Right renal pelvis (tissue), 4 donors: ENCODE measurements at places on chromosomes 13 and 19. TPM values are rescaled to one million over a fixed set of nuclear protein-coding genes. Genes with fewer than 3 reads are reported as not detected.

VN1R4 gene
- polyA plus RNA-seq = not detected

DNA sequence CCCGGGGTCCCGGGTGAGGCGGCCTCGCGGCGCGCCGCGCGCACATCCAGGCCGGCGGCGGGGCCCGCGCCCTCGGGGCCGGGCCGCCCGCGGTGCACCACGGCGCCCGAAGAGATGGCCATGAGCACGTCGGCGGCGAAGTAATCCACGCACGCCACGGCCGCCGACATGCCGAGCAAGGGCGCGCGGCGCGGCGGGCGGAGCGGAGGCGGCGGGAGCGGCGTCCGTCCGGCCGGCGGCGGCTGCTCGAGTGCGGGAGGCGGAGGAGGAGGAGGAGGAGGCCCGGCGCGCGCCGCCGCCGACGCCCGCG is at the start of gene KLF16:
TSS of gene KLF16 (minus strand) at position 252 of the 310 bp plus-strand sequence. CDS start at position 170, 82 bp downstream.
- DNase-seq = no peak

DNA sequence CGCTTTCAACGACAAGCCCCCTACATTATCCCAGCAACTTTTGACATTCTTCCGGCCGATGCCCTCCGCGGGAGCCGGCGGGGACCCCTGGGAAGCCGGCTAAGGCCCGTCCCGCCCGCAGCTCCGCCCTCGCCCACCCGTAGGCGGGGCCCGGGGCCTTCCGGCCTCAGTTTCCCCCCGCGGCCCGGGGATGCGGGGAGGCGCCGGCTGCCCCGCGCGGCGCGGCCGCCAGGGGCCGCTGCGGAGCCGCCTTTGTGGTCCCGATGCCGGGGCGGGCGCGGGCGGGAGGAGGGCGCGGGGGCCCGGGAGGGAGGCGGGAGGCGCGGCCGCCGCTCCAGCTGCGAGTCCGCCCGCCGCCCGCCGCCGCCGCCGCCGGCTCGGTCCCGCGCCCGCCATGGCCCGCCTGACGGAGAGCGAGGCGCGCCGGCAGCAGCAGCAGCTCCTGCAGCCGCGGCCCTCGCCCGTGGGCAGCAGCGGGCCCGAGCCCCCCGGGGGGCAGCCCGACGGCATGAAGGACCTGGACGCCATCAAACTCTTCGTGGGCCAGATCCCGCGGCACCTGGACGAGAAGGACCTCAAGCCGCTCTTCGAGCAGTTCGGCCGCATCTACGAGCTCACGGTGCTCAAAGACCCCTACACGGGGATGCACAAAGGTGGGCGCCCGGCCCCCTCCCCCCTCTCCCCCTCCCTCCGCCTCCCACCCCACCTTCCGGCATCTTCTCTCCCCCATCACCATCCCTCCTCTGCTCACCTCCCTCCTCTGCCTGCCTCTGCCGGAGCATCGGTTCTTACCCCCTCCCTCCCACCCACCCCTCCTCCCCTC is at the start of gene CELF5:
TSS of gene CELF5 (plus strand) at position 316 of the 823 bp plus-strand sequence. CDS start at position 395, 79 bp downstream.
- peak; percentile 23 for DNase-seq

DNA sequence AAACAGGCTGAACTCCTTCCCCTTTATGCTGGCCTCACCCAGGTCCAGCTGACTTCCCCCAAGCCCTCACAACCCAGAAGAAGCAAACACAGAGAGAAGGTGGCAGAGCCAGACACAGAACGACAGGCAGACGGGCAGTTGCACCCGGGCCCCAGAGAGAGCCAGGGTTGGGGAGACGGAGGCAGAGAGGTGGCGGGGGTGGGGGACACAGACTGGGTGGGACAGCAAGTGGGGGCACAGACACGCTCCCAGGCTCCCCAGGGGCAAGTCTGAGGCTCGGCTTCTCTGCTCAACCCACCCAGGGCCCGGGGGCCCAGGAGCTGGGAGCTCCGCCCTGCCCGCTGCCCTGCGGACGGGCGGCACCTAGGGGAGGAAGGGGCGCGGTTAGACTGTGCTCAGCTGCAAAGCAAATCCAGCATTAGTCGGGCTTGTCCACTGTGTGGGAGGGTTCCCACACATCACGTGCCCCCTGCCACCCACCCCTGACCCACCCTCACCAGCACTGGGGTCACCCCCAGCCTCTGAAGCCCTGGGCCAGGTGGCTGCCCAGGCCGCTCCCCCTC is 31.3 kb upstream of the ASF1B start:
- no peak for DNase-seq

DNA sequence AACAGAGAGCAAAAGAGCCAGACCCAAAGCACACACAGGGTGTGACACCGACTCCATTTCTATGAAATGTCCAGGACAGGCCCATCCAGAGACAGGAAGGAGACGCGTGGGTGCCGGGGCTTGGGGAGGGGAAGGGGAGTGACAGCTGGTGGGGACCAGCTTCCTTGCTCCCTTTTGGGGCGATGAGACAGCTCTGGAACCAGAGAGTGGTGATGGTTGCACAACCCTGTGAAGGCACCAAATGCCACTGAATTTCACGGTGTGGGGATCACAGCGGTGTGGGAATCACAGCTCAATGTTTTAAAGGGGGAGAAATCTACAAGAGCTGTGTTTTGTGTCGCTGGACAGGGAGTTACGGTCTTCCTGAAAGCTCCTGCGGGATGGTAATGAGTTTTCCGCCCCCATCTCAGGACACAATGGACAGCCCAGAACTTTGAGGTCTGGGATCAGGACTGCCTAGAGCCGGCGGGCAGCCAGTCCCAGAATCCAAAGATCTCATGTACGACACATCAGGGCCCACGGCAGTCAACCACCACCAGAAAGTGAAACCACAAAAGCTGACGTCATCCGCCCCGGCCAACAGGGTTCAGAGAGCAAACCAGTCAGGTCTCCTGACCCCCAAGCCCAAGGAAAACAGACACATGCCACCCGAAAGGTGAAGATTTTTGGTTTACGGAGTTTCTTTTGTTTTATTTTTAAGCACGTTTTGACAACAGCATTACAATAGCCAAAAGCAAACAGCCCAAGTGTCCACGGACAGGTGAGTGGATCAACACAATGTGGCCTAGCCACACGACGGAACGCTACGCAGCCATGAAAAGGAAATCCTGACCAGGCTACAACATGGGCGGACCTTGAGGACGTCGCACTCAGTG is 7.3 kb downstream of the SGTA start:
- DNase-seq = no peak

GRCh38 chr13:91086936-91087716 is 260.4 kb upstream of the MIR17HG start:
- no peak for DNase-seq

FXYD7 gene
- 1.5 TPM for polyA plus RNA-seq

DNA sequence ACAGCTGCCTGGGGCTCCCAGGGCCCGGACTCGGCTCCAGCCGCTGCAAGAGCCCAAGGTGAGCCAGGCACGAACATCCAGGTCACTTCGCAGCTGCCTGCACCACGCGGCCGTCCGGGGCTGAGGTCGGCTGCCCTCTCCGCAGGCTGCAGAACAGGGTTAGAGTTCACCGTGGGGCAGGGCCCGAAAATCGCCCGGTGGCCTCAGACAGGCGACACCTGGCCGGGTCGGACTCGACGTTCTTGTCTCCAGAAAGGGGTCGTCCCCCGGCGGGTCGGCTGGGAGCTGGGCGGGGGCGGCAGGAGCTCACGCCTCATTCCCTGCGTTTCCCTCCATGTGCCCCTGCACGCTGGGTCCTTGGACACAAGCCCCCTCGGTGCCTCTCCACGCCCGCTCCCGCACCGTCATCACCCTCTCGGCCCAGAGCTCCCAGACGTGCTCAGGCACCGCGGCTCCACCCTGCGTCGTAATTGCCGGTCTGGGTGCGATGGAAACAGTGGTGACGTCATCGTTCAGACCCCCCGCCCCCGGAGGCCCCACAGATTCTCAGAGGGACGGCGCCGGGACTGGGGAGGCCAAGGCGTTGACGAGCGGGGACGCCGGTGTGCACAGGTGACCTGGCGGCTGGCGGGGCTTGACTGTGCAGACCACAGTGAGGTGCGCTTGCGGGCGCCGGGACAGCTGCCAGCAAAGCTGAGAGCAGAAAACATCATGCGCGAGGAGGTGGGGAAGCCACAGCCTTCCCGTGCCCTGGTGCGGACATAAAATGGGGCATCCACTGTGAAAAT is 4.0 kb upstream of the GRIN3B start:
- DNase-seq = no peak

MBD3L2 gene
- not detected for polyA plus RNA-seq

GRCh38 chr19:2906631-2907195 is 6.0 kb downstream of the ZNF57 start:
- DNase-seq = no peak

MEF2B gene
- 1.3 TPM for polyA plus RNA-seq

FBXO27 gene
- 7.3 TPM for polyA plus RNA-seq

DNA sequence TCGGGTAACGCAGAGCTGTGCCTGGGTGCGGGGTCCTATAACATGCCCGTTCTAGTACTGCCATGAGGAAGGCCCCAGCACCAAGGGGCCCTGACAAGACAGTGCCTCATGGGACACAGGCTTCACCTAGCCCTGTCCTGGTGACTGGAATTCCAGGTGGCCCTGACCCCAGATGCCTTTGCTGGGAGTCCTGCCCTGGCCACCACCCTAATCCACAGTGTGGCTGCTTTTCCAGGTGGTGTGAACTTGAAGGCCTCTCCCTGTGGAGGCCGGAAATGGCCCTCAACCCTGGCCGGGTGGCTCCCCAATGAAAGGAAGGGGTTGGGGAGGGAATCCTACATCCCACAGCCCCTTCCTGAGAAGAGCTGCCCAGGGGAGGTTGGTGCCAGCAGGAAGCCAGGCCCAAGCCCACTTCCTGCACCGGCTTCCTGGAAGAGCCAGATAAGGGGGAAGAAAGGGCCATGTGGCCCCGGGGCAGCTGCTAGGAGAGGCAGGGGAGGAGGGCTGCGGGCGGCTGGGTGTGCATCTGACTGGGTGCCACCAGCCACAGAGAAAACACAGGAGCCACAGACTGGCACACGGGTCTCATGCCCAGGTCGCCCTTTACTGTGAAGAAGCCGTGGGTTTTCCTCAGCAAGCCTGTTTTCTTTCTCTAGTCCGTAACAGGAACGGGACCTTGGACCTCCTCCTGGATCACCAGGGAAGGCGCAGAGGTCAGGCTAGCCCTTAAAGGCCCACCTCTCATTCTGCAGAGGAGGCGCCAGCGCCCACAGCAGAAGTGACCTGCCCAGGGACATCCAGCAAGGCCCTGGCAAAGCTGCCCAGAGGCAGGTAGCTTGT is 4.7 kb downstream of the LSM4 start:
- no peak for DNase-seq

LENG1 gene
- 7.9 TPM for polyA plus RNA-seq

DNA sequence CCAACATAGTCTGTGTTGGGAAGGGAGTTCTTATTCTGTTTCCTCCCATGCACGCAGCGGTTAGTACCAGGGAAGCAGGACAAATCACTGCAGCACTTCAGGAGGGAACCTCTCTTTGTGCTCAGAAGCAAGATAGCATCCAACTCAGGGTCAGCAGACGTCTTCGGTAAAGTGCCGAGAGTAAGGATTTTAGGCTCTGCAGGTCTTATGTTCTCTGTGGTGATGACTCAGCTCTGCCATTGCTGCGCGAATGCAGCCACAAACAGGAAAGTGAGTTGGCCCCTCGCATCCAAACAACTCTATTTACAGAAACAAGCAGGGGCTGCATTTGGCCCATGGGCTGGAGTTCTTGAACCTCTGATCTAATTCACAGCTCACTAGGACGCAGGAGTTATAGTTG is 122.1 kb upstream of the SPATA13 start:
- no peak for DNase-seq

IGFLR1 gene
- 4.0 TPM for polyA plus RNA-seq

DNA sequence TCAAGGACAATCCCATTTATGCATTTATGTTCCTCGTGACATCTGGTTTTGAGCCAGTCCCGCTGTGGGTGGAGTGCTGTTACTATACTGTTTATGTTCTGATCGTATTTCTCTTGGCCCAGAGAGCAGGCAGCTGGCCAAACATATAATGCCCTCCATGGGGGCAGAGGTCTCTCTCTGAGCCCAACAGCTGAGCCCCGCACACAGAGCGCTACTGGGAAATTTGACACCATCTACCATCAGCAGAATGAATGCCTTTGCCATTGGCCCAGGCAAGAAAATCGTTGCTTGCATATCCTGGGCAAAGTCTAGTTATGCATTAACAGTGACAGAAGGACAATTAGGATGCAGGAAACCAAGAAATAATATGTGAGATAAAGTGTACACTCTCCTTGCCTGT is 126.8 kb upstream of the CACNA1A start:
- DNase-seq = peak; percentile 49

GRCh38 chr19:18440415-18440877 is 2.5 kb upstream of the ISYNA1 start:
- no peak for DNase-seq

- no peak for DNase-seq
Observed at GRCh38 chr13:98664047-98664446, 87.1 kb upstream of the STK24 start.

GRCh38 chr13:52411629-52412028 is 5.7 kb upstream of the THSD1 start:
- no peak for DNase-seq

ZNF582 gene
- 13.9 TPM for polyA plus RNA-seq

- DNase-seq = no peak
Observed at GRCh38 chr19:31289976-31290375, 59.3 kb downstream of the TSHZ3 start.

DNA sequence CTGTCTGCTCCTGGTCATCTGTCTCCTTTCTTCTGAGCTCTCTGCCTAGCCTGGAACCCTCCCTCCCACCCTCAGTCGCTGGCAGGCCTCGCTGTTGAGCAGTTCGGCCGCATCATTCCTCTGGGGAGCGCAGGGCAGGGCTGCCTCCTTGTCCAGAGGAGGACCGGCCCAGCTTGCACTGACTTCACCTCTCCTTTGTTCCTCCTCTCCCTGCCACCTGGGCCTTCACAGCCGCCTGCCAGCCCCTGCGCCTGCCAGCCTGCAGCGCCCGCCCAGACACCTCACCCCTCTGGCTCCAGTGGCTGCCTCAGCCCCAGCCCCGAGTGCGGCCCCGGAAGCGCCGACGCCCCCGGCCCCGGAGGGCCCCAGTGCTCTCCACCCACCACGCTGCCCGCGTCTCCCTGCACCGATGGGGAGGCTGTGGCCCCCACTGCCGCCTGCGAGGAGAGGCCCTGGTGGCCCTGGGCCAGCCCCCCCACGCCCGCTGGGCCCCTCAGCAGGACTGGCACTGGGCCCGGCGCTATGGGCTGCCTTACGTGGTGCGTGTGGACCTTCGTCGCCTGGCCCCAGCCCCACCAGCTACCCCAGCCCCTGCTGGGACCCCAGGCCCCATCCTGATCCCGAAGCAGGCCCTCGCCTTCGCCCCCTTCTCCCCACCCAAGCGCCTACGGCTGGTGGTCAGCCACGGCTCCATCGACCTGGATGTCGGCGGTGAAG is 7.2 kb downstream of the KMT5C start:
- DNase-seq = no peak

C1QTNF9 gene
- polyA plus RNA-seq = 0.39 TPM

DNA sequence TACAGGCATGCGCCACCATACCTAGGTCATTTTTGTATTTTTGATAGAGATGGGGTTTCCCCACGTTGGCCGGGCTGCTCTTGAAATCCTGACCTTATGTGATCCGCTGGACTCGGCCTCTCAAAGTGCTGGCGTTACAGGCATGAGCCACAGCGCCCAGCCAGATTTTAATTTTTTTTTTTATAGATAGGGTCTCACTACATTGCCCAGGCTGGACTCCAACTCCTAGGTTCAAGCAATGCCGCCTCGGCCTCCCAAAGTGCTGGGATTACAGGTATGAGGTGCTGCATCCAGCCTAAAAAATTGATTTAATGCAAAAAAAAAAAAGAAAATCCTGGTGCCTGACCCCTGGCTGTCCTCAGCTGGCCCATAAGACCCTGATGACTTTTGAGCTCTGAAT is 24.9 kb upstream of the CERS4 start:
- DNase-seq = no peak

SIGLEC8 gene
- polyA plus RNA-seq = 0.08 TPM
